ENCODE measurements at places on chromosomes 5 and 9.

- no peak for DNase-seq
Observed at GRCh38 chr9:114925672-114926071, 4.7 kb downstream of the TNFSF8 start.

- DNase-seq = no peak
Observed at GRCh38 chr9:121634329-121635261, 16.8 kb upstream of the DAB2IP start.

DNA sequence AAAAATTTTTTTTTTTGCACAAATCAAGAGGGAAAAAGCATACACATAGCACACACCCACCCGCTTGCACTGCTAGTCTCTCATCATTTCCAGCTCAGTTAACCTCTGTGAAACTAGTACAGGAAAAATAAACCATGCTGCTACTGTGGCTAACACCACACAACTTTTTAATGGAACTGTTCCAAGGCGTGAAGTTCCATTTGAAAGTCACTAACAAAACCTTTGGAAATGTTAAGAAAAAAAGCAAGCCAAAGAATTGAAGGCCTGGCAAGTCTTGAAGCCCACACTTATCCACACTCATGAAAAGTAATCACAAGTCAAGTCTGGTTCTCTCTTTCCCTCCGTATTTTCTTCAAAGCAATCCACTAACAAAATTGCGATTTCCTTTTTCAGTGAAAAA is 116.3 kb downstream of the FANCC start:
- no peak for DNase-seq

- DNase-seq = no peak
Observed at GRCh38 chr5:58259685-58260152, 200.2 kb downstream of the PLK2 start.

- no peak for DNase-seq
Observed at GRCh38 chr9:120544441-120544840, 35.5 kb downstream of the CDK5RAP2 start.

DNA sequence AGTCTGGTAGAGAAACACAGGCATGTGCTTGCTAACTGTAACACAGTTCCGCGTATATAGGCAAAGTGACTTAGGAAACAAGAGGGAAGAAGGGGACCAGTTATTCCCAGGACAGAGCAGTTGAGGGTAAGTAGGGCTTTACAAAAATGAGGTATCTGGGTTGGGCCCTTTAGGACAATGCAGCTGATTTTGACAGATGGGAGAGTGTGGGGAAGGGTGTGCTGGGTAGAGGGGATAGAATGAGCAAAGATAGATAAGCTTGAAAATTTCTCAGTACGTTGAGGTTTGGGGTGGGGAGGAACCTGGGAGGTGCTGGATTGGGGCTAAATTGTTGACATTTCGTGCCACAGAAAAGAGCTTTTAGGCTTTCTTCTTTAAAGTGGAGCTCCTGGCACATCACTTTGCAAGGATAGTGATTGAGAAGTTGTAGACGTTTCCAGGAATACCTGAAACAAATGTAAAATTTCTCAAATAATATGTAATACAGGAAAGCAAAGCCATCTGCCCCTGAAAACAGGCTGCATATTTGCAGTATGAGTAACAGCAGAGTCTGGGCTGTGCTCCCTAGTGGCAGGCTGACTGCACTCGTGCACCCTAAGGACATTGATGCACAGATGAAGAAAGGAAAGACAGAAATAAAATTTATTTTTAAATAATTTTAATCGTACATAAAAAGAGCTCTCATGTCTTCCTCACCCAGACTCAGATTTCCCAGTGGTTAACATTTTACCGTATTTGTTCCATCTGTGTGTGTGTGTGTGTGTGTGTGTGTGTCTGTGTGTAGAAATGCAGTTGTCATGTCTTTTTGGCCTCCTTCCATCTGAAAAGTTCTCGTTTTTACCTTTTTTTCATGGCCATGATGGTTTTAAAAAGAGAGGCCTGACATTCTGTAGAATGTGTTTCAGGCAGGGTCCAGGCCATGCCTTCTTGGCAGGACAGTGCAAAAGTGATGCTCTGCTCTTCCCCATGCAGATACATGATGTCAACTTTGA is 144.9 kb upstream of the DMRT1 start:
- DNase-seq = no peak

DNA sequence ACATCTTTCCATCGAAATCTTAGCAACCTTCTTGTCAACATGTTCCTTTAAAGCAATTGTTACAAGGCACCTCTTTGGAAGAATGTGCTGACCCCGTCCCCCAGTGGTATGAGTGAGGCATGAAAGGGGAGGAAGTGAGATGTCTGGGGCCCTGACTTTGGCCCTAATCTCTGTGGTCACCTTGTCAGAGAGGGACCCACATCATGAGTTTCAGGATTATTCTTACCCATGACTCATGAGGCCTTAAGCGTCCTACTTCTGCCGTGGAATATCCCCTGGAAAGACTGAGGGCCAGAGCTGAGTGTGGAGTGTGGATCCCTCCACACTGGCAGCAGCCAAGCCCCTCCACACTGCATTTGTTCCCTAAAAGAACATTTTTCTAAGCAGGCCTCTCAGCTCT is 81.2 kb downstream of the FSTL4 start:
- DNase-seq = no peak

DNA sequence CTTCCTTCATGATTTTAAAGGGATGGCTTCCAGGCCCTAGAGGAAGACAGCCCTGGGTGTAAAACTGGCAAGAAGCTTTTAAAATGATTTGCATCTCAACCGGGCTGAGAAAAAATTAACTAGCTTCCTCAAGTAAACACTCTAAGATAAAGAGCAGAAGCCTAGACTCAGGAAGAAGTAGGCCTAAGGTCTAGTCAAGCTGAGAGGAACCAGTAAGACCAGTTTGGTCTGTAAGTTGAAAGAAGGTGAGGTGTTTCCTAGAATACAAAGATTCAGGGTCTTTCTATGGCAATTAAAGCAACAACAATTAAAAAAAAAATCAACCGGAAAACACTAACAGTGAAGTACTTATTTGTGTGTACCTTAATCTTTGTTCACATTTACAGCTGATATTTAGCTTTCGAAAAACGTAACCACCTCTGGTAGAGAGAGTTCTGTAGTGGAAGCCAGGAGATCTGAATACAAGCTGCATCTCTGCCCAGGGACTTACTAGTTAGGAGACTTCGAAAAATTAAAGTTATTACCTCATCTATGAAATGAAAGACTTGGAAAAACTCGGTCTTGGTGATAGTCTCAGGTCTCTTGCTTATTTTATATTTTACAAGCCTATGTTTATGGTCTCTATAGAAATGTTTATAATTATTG is 75.7 kb downstream of the TUSC1 start:
- DNase-seq = no peak

DNA sequence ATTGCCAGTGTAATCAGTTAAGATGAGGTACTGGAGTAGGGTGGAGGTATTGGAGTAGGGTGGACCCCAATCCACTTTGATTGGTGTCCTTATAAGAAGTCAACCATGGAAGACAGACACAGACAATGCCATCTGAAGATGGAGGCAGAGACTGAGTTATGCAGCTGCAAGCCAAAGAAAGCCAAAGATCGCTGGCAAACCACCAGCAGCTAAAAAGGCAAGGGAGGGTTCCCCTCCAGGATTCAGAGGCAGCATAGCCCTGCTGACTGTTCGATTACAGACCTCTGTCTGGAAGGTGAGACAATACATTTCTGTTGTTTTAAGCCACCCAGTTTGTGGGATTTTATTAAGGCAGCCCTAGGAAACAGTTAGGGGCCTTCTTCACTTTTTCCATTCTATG is 30.5 kb upstream of the CKMT2 start:
- no peak for DNase-seq

DNA sequence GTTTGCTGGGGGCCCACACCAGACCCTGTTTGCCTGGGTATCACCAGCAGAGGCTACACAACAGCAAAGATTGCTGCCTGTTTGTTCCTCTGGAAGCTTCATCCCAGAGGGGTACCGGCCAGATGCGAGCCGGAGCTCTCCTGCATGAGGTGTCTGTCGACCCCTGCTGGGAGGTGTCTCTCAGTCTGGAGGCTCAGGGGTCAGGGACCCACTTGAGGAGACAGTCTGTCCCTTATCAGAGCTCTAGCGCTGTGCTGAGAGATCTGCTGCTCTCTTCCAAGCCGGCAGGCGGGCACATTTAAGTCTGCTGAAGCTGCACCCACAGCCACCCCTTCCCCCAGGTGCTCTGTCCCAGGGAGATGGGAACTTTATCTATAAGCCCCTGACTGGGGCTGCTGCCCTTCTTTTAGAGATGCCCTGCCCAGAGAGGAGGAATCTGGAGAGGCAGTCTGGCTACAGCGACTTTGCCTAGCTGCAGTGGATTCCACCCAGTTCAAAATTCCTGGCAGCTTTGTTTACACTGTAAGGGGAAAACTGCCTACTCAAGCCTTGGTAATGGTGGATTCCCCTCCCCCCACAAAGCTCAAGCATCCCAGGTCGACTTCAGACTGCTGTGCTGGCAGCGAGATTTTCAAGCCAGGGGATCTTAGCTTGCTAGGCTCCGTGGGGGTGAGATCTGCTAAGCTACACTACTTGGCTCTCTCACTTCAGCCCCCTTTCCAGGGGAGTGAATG is 206.0 kb upstream of the TLX3 start:
- no peak for DNase-seq

DNA sequence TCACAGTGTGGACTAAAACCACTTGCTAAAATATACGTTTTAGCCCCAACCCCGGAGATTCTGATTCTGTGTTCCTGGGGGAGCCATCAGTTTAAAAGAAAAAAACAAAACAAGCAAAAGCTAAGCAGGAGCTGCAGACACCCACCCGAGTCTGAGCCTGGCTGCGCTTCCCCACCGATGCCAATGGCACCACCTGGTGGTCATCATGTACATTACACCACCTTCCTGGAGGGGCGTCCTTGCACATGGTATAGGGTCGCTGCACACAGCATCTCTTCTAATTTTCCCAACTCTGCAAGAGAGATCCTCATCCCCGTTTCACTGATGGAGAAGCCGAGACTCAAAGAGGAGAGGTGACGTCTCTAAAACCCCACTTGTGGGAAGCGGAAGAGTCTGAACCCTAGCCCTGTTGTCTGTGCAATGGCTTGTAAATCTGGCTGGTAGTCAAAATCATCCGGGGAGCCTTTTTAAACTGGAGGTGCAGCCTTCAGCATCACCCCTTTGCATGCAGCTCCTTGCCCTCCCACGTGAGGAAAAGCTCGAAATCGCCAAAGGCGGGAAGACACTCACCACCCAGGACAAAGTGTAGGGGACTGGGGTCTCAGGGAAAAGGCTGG is 23.1 kb upstream of the CNOT6 start:
- DNase-seq = peak; percentile 64
